Amygdala (tissue), 56 donors: ENCODE measurements at places on chromosomes 2 and 18.

- DNase-seq, result no peak
Measured at GRCh38 chr2:74873678-74874640, 40.0 kb downstream of the HK2 start.

DNA sequence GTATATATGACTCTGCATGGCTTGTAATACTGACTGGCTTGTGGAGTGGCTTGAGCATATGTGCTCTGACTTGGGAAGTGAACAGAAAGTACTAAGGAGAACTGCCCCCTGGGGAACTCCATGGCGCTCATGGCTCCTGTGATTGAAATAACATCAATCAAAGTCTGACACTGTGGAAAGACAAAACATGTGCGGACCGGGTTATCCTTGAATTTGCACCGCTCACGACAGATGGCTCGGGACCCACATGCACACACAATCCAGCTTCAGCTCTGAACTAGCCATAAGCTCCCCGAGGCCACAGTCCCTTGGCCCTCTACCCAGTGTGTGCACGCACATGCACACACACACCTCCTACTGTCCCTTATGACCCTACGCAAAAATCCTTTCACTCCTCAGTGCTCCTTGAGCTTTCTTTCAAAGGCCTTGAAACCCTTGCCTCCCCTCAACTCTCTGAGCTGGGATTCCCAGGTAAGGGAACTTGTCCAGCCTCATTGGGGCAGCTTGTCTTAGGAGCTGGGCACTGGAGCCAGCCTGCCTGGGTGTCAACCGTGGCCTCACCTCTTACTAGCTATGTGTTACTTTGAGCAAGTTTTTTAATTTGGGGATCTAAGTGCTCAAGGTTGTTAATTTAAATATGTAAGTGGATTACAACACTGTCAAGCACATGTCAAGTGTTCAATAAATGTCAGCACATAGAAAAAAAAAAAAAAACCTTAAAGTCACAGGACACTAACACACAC, 43.6 kb downstream of the MRPS5 start:
- no peak for DNase-seq

DNA sequence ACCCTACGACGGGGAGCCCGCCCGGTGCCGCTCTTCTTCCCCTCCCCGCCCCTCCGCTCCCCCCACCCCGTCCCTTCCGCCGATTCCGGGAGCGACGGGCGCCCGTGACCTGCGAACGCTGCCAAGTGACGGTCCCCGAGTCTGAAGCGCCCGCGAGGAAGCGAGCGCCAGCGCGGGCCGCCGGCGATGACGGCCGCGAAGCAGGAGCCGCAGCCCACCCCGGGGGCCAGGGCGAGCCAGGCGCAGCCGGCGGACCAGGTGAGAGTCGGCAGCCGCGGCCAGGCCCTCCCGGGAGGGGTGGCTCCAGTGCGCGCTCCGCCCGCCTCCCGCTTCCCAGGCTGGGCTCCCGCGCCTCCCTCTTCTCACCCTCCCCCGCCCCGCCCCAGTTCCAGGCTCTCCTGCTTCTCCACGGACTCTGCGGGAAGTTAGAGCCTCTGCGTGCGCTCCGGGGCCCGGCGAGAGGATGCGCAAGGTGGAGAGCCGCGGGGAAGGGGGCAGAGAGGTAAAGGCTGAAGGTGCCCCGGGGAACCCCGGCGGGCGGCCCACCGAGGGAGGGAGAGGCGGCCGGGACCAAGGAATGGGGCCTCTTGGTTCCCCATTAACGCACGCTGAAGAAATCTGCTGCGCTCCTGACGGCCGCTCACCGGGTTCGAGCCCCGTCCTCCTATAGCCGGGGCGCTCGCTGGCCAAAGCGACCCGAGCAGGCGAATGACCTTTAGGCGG, 719.5 kb downstream of the DPP10 start:
- no peak for DNase-seq

- no peak for DNase-seq
Measured at GRCh38 chr2:41707790-41708451, 339.9 kb upstream of the PKDCC start.

GRCh38 chr2:79862756-79863155, 349.9 kb downstream of the CTNNA2 start:
- no peak for DNase-seq

DNA sequence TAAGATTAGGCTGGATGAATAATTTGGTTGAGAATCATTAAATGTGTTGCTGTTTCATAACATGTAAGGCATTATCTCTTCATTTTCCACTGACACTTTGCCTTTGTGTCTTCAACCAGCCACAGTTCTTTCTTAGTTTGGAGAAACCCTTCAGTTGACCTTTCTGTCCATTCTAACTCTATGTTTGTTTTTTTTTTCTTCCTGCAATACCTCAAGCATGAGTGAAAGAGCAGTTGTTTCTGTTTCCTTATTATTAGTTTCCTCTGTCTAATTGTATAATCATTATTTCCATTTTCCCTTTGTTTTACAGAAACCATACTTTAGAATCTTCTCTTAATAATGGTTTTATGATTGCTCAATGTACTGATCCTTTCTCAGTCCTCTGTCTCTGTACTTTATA, 25.6 kb downstream of the HADHB start:
- DNase-seq, result no peak

DNA sequence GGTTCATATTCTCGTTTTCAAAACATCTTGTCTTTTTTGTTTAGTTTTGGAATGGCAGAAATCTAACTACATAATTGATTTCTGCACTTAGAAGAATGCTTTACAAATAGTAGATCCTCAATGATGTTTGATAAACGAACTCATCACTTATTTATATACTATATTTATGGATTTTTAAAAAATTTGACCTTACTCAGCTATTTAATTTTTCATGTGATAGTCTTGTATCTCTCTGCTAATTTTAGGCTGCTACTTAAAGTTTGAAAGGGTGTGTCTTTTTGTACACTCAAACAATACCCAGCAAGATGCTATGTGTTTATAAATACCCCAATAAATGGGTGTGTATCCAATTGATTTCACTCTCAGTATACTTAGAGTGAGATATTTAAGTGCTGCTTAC, 86.9 kb downstream of the EHBP1 start:
- no peak for DNase-seq

DNA sequence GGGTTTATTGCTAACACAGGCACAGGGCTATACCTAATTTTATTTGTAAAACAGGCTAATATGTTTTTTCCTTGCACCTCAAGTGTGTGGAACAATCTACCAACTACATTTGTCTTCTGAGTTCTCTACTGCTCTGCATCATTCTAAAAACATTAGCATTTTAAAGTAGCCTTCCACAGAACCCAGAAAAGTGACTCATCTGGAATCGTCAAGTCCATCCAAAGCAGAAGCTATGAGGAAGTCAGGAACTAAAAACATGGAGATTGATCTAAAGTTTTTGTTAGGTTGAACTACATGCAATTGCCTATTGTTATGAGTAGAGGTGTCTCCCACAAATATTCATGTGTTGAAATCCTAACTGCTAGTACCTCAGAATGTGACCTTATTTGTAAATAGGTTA, 70.9 kb downstream of the SUCLG1 start:
- DNase-seq, result no peak

DNA sequence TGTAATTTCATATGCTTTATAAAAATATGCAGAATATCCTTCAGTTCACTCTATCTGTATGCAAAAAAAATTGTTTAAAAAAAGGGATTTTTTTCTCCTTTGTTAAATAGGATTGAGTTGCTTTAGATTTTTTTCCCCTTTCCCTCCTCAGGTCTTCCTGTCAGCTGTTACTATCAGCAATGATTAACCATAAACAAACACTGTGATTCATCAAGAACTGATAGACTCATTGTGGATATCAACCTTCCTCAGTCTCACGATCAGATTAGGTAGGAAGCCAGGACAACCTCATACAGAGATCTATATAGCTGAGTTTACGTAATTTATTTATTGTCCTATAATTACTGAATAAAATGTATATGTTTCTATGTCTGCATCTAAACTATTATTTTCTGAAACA, 2136.2 kb upstream of the CELF4 start:
- no peak for DNase-seq

DNA sequence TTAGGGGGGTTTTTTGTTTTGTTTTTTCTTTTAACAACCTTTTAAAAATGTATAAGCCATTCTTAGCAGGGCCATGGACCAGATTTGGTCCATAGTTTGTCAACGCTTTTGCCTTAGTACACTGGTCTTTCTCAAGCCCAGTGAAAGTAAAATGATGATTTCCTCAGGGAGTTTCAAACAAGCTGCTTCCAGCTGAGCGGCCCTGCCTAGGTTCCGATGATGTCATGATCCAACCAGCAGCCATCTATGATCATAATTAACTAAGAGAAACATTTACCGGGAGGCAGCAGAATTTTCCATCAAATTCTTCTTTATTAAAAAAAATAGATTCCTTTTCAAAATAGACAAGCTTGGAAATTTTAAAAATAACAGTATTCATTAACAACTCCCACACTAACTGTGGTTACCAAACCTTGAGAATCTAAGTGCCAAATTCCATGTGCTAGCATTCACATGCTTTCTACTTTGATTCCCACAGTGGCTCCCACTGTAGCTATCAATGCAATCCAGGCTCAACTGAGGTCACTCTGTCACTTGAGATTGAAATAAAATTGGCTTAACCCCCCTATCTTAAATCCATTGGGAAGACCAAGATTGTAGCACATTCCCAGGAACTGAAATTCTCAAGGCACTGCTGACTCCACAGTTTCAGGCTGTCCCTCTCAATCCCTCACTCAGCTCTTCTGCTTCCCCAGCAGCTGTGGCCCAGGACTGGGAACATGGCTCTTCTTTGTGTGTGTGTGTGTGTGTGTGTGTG, 148.9 kb downstream of the RNF152 start:
- DNase-seq, result no peak

GRCh38 chr18:31500051-31500688, 2.2 kb downstream of the DSG2 start:
- DNase-seq, result no peak

DNA sequence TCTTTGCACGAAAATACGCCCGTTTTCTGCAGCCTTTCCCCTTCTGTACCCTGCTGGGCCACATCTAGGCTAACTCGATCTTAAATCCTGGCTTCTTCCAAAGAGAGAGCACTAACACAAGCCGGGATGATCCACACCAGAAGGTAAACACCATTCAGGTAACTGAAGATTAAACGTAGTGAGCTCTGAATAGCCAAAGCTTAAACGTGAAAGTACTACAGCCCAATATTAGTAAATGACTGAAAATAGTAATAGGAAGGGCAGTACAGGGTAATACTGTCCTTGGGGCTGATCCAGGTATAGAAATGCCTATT, 422 bp upstream of the MRPL53 start:
- no peak for DNase-seq

DNA sequence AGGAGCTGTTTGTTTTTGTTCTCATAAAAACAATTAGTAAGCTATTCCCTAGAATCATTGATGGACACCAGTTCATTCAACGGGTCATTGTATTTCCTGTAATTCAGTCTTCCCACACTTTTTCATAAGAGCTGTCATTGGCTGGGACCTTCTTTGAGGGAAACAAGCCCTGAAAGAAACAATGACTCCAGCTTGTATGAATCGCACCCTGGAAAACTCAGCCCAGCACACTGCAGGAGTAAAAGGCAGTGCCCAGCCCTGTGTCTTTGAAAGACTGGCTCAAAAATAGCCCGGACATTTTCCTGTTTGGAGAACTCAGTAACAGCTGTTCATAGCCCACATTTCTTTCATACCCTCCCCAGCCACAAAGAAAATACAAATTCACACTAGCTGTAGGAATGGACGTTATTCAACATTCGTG, 81.5 kb downstream of the NCKAP5 start:
- no peak for DNase-seq

DNA sequence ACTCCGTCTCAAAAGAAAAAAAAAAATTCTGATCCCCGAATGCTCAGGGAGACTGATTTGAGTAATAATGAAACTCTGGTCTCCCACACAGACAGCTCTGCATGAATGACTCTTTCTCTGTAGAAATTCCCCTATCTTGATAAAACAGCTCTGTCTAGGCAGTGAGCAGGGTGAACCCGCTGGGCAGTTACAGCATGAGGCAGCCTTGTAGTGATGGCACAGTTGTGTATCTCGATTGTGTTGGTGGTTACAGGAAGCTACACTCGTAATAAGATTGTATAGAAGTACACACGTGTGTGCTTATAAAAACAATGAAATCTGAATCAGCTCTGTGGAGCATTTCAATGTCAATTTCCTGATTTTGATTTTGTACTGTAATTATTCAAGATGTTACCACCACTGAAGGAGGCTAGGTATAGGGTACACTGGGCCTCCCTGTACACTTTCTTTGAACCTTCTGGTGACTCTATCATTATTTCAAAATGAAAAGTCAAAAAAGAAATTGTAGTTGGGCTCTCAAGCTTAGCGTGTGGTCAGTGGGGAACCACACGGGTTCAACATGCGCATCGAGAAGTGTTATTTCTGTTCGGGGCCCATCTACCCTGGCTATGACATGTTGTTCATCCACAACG, 34.9 kb upstream of the ATP8B1 start:
- no peak for DNase-seq

- DNase-seq, result no peak
Measured at GRCh38 chr2:4908461-4908860, 783.7 kb upstream of the SOX11 start.

- DNase-seq, result no peak
Measured at GRCh38 chr2:164782323-164782722, 59.3 kb downstream of the COBLL1 start.

- DNase-seq, result no peak
Measured at GRCh38 chr2:104562537-104562936, 291.4 kb upstream of the POU3F3 start.

- no peak for DNase-seq
Measured at GRCh38 chr18:79699653-79700052, 20.1 kb downstream of the CTDP1 start.

DNA sequence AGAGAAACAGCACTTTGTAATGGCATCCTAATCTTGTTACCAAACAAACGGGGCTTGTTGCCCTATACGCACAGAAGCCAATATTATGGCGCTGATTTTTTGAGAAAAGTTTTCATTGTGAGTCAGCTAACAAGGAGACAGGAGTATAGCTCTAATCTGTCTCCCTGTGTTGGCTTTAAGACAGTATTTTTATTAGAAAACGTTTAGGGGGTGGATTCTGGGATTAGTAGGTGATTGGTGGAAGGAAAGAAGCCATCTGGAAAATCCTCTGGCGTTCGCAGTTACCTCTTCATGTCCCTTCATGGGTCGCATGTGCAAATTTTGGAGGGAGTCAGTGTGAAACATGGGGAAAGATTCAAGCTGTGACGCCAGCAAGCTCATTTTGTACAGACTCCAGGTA, 698 bp upstream of the TMEM237 start:
- DNase-seq, result no peak

DNA sequence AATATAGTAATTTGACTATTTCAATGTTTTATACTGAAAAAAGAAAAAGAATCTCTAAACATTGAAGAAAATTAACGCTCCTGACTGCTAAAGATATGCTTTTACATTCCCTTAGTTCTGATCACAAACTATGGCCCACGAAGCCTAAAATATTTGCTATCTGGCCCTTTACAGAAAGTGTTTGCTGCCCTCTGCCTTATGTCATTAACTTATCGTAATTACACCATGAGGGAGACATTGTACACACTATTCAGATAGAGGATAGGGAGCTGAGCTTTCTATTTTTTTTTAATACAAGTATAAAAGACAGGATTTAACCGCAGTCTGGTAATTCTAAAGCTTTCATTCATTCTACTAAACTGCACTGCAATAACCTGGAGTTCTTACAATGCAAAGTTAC, 393.1 kb upstream of the DCC start:
- no peak for DNase-seq

GRCh38 chr18:44852818-44853217, 172.1 kb downstream of the SETBP1 start:
- no peak for DNase-seq
